ENCODE measurements at places on chromosomes 3 and 15. TPM values are rescaled to one million over a fixed set of nuclear protein-coding genes. Genes with fewer than 3 reads are reported as not detected.
A peak's percentile ranks its signal among the peaks of the same experiment; 100 is the strongest.

GRCh38 chr3:48504051-48504946, at the start of gene SHISA5:
SHISA5 (minus strand) TSS chr3:48504174; CDS start chr3:48504094, 80 bp downstream.
- H3K27me3 ChIP-seq, result peaks cover 1% of the 10 kb centered on the region
- H3K4me3 ChIP-seq, result peak within 1 kb of the TSS; percentile 89
- no peaks in the 10 kb centered on the region for H3K36me3 ChIP-seq
- peaks cover 43% of the 10 kb centered on the region for H3K4me1 ChIP-seq
- DNase-seq, result peak; percentile 25
- peak within 1 kb of the TSS; percentile 84 for H3K27ac ChIP-seq

GRCh38 chr15:66251790-66252684, 1.5 kb downstream of the MEGF11 start:
- no peak overlapping the region for H3K27ac ChIP-seq
- peaks cover 8% of the 10 kb centered on the region for H3K4me1 ChIP-seq
- DNase-seq, result peak; percentile 9
- peak overlapping the region; percentile 71 for H3K4me3 ChIP-seq
- peaks cover 66% of the 10 kb centered on the region for H3K27me3 ChIP-seq

GRCh38 chr15:80709542-80709941, 14.4 kb downstream of the ABHD17C start:
- peaks cover 20% of the 10 kb centered on the region for H3K4me1 ChIP-seq
- DNase-seq, result no peak
- H3K27ac ChIP-seq, result no peak overlapping the region
- H3K4me3 ChIP-seq, result no peak overlapping the region

GRCh38 chr3:133069556-133070286, 31.5 kb downstream of the TMEM108 start:
- no peak overlapping the region for H3K27ac ChIP-seq
- H3K4me1 ChIP-seq, result no peaks in the 10 kb centered on the region
- peaks cover 3% of the 10 kb centered on the region for H3K27me3 ChIP-seq
- H3K4me3 ChIP-seq, result no peak overlapping the region
- DNase-seq, result no peak

DNA sequence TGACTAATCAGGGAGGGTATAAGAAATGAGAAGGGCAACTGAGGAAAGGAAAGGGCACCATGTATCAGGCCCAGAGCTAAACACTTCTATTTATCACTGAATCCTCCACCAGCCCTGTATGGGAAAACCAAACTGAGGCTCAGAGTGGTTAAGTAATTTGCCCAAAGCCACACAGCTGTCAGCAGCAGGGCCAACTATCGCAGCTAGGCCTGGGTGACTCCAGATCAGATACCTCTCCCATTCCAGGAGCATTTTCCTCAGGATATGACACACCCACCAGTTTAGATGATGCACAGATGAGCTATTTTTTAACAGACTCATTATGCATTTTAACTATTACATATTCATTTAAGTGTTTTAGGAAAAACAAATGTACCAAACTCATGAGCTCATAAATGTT, 14.5 kb downstream of the NUP210 start:
- H3K36me3 ChIP-seq, result no peaks in the 10 kb centered on the region
- DNase-seq, result peak; percentile 9
- 0 out of 2 replicates have a peak, but pooled peaks cover 6% of the 10 kb centered on the region for H3K4me1 ChIP-seq
- no peak overlapping the region for H3K4me3 ChIP-seq
- H3K27ac ChIP-seq, result no peak overlapping the region

GRCh38 chr15:89576417-89576773, 1.1 kb downstream of the TICRR start:
- no peak for DNase-seq
- H3K4me1 ChIP-seq, result peaks cover 33% of the 10 kb centered on the region
- H3K4me3 ChIP-seq, result peak overlapping the region; percentile 89
- peaks cover 10% of the 10 kb centered on the region for H3K27me3 ChIP-seq
- H3K36me3 ChIP-seq, result peaks cover 6% of the 10 kb centered on the region

DNA sequence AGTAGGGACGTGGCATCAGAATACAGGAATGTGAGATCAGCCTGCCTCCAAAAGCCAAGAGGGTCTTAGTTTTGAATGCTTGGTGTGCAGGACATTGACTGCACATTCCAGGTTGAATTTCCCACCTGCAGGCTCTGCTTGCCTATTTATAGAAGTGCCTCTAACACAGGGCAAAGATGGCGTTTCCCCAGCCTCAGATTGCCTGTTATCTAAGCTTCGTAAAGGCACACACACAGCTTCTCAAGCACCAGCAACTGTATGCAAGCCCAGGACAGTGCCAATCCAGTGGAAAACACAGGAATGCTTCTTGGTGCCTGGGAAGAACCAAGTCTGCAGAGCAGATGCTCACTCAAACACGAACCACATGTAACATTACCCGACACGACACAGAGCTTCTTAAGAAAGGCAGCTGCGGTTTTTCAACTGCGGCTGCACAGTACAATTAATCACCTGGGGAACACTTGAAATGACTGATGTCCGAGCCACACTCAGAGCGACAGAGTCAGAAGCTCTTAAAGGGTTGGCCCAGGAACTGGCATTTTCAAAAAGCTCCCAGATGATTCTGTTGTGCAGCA, 90.0 kb upstream of the ANKRD34C start:
- H3K4me3 ChIP-seq, result no peak overlapping the region
- no peaks in the 10 kb centered on the region for H3K4me1 ChIP-seq
- H3K27ac ChIP-seq, result no peak overlapping the region
- no peak for DNase-seq
- peaks cover 26% of the 10 kb centered on the region for H3K27me3 ChIP-seq

- DNase-seq, result no peak
- H3K27ac ChIP-seq, result no peak overlapping the region
- no peaks in the 10 kb centered on the region for H3K27me3 ChIP-seq
- H3K4me1 ChIP-seq, result no peaks in the 10 kb centered on the region
These were observed 19.4 kb downstream of the VILL start for GRCh38 chr3:38009807-38010591.

DNA sequence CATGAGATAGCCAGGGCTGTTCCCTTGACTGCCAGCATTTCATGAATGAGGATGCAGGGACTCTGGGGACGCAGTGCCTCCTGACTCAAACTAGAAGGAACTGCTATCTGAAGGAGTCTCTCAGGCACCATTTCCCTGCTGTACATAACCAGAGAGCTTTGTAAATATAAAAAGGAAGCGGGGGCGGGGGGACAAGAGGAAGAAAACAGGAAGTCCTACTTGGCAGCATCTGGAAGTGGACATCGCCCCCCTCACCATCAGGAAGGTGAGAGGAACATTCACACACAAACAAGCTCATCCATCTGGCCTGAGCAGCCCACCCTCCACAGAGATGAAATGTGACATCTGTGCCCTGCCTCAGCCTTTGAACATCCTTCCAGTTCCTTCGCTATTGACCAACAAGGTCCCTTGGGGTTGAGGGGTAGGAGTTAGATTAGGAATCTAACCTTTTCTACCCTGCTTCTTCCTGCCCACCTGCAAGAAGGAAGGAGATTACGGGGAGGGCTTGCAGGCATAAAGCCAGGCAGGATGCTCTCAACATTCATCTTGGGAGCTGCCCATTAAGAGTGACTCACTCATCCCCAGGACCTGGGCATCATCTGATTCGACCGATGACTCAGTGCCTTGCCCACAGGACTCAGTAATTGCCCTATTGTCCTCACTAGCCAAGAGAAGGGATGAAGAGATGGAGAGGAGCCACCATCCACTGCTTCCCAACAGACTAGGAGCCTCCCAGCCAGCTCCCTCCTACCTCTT, 31.9 kb downstream of the SH3BP5 start:
- H3K4me3 ChIP-seq, result no peak overlapping the region
- peaks cover 41% of the 10 kb centered on the region for H3K36me3 ChIP-seq
- peak; percentile 76 for DNase-seq
- H3K27me3 ChIP-seq, result no peaks in the 10 kb centered on the region

GRCh38 chr3:117700573-117701360, 991.2 kb downstream of the TUSC7 start:
- no peak overlapping the region for H3K4me3 ChIP-seq
- no peak overlapping the region for H3K27ac ChIP-seq
- DNase-seq, result no peak
- H3K27me3 ChIP-seq, result no peaks in the 10 kb centered on the region
- H3K4me1 ChIP-seq, result peaks cover 19% of the 10 kb centered on the region

DNA sequence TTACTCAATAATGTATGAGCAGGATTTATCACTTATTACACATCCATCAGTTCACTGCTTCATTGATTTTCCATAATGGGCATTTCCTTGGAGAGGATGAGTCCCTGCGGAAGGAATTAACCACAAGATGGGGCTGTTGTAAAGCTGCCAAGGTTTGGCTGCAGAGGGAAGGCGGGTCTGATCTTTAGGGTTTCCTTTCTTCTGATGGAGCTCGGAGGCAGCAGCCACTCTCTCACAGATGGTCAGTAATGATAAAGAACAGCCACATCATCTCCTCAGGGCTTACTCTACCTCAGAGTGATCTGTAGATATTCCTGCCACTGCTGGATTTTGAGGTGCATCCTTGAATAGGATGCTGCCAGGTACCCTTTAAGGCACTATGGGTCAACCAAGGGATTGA, 115.2 kb downstream of the USP13 start:
- peak overlapping the region; percentile 54 for H3K27ac ChIP-seq
- H3K4me1 ChIP-seq, result peaks cover 41% of the 10 kb centered on the region
- peak; percentile 74 for DNase-seq
- no peak overlapping the region for H3K4me3 ChIP-seq
- no peaks in the 10 kb centered on the region for H3K27me3 ChIP-seq

DNA sequence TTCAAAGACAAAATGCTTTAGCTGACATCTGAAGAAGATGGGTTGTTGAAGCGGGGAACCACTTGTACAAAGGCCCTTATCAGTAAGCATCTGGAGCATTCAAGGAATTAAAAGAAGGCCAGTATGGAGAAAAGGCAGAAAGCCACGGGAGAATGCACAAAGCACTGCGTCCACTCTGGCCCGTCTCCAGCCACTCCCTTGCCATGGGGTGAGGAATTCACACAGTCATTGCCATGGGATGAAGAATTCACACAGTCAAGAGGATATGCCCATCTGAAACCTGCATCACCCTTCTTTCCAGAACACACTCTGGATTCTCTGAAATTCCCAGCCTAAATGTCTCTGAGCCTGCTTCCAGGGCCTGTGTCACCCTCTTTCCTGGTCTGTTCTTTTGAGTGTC, 26.7 kb upstream of the STAG1 start:
- no peak overlapping the region for H3K4me3 ChIP-seq
- no peaks in the 10 kb centered on the region for H3K27me3 ChIP-seq
- peak; percentile 58 for DNase-seq
- H3K36me3 ChIP-seq, result no peaks in the 10 kb centered on the region
- H3K4me1 ChIP-seq, result peaks cover 25% of the 10 kb centered on the region
- H3K27ac ChIP-seq, result peak overlapping the region; percentile 63

The RYR3 gene
- total RNA-seq, result not detected

The SLCO3A1 gene
- 6.3 TPM for total RNA-seq

The FBXL2 gene
- total RNA-seq, result 15.8 TPM

The SOX2 gene
- not detected for total RNA-seq

The CCR8 gene
- not detected for total RNA-seq

The LYZL4 gene
- not detected for total RNA-seq

The SLC2A2 gene
- not detected for total RNA-seq

Measured in HFFc6 (cell line).